ENCODE measurements at places on chromosomes 2 and 18.

DNA sequence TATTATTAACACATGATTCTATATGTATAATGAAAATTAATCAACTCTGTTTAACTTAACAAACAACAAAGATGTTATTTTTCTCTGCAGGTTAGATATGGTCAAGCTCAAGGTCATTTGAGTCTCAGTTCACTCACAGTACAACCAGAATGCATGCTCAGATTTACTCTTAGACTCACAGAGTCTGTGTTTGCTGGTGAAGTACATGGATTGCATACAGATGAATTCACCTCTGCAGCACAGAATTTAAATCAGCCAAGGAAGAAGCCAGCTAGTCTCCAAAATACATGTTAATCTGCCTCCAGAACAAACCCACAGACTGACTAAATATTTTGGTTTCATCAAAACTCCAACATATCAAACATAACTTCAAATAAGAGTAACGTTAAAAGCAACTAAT is 424.5 kb downstream of the RAD51AP2 start:
- no peak for DNase-seq

- DNase-seq, result peak; percentile 67
Observed at GRCh38 chr2:207810200-207810788, 40.6 kb upstream of the FZD5 start.

GRCh38 chr2:109450574-109451273 is 163.0 kb downstream of the SEPTIN10 start:
- peak; percentile 40 for DNase-seq

DNA sequence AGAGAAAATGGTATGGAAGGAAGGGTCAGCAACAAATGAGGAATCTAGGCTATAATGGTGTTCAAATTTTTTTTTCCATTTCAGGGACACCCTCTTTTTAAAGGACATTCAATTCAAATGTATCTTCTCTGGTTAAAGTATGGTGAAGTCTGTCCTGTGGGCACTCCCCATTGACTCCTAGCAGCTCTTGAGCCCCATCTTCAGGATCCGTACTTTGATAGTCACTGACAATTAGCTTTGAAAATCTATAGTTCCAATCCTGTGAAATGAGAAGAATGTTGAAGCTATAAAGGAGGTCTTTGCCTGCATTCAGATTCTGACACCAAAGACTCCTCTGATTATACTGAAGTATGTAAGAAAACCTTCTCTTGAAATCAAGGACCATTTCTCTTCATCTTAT is 43.3 kb downstream of the KCNH7 start:
- peak; percentile 63 for DNase-seq

DNA sequence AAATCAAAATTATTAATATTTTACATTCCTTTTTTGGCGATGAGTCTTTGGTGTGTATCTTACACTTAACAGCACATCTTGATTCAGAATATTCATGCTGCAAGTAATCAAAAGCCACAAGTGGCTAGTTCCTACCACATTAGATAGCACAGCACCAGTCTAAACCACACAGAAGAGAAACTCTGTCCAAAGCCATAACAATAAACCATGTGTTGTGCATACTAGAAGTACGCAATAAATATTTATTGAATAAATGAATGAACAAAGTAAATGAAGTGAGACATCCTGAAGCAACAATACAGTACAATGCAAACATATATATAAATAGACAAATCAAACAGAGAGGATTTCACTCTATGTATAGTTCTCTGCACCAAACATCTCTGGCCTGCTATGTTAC is 287.3 kb downstream of the EXOC6B start:
- DNase-seq, result no peak

DNA sequence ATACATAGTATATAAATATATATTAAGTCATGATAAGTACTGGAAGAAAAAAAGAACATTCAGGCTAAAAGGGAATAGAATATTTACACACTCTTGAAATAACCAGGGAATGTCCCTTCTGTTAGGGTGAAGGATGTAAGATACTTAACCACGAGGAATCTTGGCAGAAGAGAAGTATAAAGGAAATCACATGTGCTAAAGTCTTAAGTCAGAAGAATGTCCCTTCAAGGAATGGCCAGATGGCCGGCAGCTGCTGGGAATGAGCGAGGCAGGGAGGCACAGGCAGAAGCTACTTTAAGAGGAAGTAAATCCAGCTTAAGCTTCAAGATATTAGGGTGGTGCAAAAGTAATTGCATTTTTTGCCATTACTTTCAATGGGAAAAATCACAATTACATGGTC is 5.5 kb downstream of the CCDC102B start:
- no peak for DNase-seq
